ENCODE measurements at places on chromosomes 11 and 22.

DNA sequence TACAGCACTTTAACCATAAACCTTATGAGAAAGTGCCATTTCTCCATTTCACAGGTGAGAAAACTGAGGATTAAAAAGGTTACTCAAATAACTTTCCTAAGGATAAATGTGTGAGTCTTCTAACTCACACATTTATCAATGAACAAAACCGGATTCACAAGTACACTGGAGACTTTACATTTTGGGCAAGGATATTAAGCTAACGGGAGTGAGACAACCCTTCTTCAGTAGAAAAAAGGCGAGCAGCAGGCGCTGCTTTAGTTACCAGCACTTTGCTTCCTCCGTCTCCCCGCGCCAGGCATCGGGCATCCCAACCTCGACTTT, 356 bp upstream of the TTC12 start:
- no peak for DNase-seq

DNA sequence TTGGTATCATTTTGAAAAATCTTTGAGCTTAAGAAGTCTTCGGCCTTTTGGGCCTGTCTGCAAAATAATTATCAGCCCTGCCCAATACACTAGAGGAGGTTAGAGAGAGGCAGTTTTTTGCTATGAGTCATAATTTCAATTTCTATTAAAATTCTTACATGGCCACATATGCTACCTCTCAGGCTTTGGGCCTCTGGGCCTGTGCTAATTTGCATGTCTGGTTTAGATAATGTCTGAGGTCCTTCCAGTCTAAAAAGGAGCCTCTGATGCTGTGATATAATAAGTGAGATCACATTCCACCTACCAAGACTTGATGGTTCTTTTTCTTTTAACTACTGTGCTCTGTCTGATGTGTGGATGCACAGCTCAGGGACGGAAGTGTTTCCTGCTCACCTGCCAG, 70.8 kb downstream of the KCNJ1 start:
- no peak for DNase-seq

GRCh38 chr11:4826425-4826824, 5.3 kb downstream of the OR51F2 start:
- DNase-seq = no peak

DNA sequence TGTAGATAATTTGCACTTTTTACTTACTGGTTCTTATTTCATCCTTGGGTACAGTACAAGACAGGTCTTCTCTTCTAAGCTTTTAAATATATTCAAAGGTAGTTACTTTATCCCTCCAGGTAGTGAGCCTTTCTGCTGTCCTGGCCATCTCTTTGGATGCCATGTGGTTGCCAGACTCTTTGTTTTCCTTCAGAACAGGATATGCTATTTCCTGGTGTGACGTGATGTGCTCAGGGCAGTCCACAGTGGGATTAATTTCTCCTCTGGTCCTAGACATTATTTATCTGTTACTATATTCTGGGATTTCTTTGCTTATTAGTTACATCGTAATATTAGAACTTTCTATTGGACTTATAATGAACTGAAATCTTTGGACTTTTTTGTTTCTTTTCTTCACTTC, 63.7 kb downstream of the PPP6R3 start:
- DNase-seq = no peak

DNA sequence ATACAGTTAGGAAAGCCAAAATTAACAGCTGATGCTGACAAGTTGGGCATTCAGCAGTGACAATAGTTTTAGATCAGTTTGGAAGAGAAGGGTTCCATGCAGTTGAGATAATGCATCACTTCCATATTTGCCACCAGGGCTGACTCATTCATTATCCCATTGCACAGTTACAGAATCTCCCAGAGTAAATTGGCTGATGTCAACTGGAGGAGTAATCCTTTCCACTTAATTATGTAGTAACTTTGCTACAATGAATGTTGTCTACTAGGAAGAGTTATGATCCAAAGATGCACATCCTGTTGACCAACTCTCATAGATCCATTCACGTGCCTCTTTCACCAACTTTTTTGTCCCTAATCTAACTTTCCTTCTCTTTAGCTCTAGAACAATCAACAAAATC, 123.3 kb upstream of the LUZP2 start:
- no peak for DNase-seq

DNA sequence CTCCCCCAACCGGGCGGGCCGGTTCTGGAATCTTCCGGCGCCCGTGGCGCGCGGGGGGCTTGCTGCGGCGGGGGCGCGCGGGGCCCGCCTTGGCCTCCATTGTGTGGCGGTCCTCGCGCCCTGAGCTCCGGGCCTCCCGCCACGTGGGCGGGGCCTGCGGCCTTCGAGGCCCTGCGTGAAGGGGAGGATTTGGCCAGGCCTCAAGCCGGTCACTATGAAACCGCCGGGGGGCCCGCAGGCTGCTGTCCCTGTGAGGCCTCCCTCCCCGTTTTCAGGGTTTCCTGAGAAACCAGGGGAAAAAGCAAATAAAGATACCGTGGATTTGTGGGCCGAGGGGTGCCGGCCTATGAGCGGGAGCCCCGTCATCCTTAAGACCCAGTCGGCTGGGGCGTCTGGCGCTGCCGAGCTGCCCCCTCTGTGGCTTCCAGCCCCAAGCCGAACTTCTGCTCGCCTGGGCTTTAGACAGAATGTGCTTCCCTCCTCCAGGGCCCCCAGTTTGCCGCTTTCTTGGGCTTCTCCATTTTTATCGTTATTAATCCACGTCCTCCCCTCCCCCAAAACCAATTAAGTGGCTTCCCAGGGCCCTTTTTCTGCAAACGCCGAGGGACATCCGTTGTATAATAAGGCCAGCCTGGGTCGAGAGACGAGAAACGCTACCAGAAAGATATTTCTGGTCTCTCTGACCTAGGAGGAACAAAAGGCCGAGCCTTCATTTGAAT, 602 bp downstream of the EWSR1 start:
- peak; percentile 25 for DNase-seq

GRCh38 chr11:34180040-34180813, 74.8 kb downstream of the NAT10 start:
- DNase-seq = no peak

GRCh38 chr22:37777122-37777687, 30.5 kb upstream of the GCAT start:
- DNase-seq = peak; percentile 10

- no peak for DNase-seq
These were observed 6.5 kb upstream of the CSTPP1 start for GRCh38 chr11:46930089-46930488.

- no peak for DNase-seq
These were observed 40.0 kb downstream of the DUSP8 start for GRCh38 chr11:1532014-1532586.
